H9 (cell line): ENCODE measurements at places on chromosomes 6 and 20.

DNA sequence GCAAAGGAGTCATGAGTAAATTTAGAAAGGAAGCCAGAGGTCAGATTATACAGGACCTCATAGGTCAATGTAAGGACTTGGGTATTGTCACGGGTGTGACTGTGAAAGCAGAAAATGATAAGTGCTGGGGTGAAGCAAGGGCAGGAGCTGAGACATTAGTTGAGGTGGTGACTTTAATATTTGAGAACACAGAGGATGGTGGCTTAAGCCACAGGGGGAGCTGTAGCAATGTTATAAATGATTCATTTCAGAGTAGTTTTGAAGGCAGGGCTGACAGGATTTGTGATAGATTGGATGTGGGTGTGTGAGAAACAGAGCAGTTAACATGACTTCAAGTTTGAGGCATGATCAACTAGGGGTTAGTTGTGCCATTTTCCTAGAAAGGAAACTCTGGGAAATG is 659.9 kb downstream of the EPM2A start:
- DNase-seq, result no peak

GRCh38 chr6:79646561-79646960 is 15.4 kb downstream of the SH3BGRL2 start:
- DNase-seq, result no peak

GRCh38 chr6:126784161-126784790 is 334.2 kb upstream of the RSPO3 start:
- DNase-seq, result no peak

DNA sequence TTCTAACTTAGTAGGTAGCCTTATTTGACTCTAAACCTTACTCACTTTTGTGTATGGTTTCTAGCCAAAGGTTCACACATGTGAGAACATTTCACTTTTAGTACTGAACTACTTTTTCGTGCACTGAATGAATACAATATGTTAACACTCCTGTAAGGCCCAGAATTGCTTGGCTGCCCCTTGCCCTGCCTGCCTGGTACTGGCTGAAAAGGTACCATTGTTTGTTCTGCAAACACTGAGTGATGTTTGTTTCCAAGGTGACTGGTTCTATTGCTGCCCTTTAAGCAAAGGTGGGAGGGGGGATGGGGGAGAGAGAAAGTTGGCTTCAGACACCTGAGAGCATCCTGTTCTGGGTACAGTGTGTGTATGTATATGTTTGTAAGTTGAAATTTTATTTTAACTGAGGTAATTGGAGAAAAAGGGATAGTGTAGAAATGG is 31.2 kb downstream of the RREB1 start:
- peak; percentile 64 for DNase-seq

DNA sequence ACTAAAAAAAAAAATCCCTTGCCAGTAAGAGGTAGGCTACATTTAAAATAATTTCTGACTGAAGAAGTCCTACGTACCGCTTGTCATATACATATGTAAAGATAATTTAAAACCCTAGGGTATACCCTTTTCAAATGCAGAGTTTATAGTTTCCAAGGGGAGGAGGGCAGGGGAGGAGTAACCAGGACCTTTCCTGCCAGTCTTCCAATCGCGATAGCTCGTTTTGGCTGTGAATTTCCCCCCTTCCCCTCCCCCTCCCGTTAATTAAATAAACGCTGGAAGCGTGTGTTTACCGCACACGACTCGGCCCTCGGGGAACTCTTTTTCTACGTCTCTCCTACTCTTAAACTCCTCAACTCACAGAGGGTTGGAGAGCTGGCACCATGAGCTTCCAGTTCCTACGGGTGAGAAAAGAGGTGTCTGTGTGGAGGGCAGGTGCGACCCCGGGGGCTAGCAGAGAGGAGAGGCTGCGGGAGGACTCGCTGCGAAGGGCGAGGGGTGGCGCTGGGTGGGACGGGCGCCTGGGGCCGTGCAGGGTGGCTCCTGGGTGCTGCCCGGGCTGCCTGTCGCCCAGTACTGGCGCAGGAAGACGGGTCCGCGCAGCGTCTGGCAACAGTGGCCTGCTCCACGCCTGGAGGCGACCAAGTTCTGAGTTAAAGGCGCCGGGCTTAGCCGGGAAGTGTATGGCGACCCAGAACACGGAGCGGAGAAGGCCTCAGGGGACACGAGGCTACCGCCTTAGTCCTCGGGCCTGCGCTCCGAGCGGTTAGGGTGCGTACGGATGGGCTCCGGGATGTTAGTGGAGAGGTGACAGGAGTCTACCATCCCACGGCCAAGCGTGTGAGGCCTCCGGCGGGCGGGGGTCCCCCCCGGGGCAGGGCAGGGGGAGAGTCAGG is 4.1 kb upstream of the TFAP2C start:
- peak; percentile 74 for DNase-seq

GRCh38 chr20:62141397-62142251 is 1.6 kb downstream of the PSMA7 start:
- no peak for DNase-seq

- no peak for DNase-seq
Observed at GRCh38 chr20:8492173-8492572, 360.1 kb downstream of the PLCB1 start.

DNA sequence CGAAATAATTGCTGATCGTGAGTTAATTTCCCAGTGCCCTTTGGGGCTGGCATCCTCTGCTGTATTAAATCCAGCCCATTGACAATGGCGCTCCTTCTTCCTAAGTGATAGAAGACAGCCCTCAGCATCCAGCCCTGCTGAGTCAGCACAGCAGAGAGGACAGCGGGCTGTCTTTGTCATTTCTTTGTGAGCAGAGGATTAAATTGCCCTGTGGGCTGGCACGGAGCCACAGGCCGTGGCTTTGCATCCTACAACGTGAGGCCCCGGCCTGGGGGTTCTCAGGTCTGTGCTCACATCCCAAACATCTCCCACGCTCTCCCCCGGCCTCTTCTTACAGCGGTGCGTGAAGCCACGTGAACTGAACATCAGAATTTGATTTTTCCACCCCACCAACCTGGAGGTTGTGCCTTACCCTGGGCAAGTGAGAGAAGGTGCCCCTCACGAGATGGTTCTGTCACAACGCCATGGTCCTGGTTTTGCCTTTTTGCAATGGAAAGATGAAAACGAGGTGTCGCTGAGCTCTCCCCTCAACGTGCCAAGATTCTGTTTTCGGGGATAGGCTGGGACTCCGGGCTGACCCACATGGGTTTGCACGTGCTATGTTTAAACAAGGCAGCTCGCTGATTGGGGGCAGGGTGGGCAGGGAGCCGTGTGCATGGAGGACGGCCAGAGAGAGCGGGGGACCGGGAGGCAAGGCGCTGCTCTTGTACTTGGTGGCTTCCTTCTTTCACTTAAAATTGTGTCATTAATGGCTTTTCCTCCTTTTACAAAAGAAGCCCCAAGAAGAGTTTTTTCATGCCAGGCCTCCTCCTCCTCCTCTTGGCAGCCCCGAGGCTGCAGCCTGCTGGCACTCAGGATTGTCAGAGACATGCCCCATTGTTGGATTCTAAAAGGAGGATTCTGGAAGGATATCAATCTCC is 19.5 kb downstream of the CDH4 start:
- no peak for DNase-seq

GRCh38 chr6:49576618-49577017 is 26.1 kb downstream of the C6orf141 start:
- no peak for DNase-seq

GRCh38 chr20:24572862-24573261 is 103.4 kb downstream of the SYNDIG1 start:
- DNase-seq, result no peak

DNA sequence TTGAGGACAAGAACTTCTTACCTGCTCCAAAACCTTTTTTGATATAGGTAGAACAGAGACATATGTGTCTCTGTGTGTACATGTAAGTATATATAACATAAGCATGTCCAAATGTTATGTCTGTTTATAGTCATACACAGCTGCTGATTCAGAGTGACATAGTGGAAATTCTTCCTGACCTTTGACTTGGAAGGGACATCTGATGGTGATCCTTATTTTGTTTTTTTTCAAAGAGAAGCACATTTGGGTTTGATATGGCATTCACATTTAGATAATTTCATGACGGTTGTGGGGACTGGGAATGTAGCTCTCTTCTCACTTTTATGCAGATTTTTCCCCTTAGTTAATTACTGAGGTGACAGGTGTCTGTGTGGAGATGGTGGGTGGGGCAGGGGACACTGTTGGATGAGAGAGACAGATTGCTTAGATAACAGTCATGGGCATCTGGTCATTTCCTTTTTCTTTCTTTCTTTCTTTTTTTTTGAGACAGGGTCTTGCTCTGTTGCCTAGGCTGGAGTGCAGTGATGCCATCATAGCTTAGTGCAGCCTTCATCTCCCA is 39.0 kb downstream of the FARS2 start:
- no peak for DNase-seq
